AG09309 (cell line): ENCODE measurements at places on chromosomes 6 and 20.

GRCh38 chr20:11891077-11891775 is 26.5 kb upstream of the BTBD3 start:
- no peak for DNase-seq

DNA sequence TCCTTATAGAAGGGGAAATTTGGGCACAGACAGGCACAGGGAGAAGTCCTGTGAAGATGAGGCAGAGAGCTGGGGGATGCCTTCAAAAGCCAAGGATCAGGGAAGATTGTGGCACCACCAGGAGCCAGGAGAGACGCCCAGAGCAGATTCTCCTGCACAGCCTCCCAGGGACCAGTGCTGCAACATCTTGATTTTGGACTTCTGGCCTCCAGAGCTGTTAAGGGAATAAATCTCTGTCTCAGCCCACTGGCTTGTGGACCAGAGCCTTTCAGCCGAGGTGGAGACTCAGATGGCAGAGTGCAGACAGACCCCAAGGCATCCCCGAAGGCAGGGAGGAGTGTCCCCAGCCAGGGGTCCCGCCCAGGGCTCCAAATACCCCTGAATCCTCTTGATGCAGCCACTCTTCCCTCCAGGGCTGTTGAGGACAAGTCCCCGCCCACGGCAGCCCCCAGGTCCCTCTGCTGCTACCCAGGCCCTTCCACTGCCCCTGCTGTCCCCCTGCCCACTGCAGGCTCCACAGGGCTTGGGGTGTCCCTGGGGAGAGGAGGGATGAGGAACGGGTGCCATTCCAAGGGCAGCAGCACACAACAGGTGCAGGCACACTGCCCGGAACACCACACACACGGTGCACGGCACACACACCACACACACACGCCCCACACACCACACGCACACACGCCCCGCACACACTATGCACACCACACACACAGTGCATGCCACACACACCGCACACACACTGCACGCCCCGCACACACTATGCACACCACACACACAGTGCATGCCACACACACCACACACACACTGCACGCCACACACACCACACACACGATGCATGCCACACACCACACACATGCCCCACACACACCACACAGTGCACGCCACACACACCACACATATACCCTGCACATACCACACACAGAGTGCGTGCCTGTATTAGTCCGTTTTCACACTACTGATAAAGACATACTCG is 311.4 kb downstream of the TAF4 start:
- no peak for DNase-seq

DNA sequence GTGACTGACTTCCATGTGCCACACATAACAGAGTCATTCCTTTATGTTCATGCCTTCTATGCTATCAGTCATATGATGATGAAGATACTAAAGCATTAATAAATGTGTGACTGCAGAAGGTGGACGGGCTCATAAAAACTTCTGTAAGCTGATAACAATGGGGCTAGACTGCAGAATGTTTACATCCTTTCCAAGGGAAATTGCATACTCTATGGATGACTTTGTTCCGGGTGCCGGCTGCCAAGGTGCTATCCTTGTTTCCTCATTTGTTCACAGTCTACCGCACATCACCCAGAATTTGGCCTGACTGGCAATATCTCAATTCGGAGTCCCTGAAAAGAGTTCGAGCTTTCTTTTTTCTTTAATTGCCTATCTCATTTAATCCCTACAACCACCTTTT is 85.0 kb downstream of the HUS1B start:
- DNase-seq: no peak

- DNase-seq: peak; percentile 63
Measured at GRCh38 chr20:19210391-19211155, 1.9 kb upstream of the SLC24A3 start.

- DNase-seq: no peak
Measured at GRCh38 chr20:47785311-47785853, at the start of gene SULF2. Gene SULF2, minus strand, starts transcription at chr20:47785481. Its CDS starts 28,118 bp downstream, at chr20:47757363.
